ENCODE measurements at places on chromosomes 4 and X.

- DNase-seq = no peak
Observed at GRCh38 chrX:2176733-2177132, 324.0 kb downstream of the DHRSX start.

DNA sequence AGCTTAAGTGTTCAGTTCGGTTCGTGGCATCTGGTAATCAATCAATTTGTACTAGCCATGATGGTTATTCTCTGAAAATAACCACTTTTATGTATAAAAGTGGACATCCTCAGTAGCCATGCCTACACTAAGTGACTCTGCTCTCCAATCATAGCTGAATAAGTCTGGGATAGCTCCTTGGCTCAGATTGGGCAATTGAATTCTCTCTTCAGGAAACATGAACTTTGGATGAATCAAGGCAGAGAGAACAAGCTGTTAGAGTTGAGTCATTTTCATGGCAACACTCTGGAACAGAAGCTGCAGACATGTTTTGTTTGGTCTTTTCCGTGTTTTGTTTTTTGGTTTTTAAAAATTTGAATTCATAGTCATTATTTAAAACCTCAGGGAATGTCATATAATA, 66.8 kb upstream of the TMEM164 start:
- no peak for DNase-seq

GRCh38 chr4:176792326-176793059, at the start of gene VEGFC:
Gene VEGFC, minus strand, starts transcription at chr4:176792922. Its CDS starts 611 bp downstream, at chr4:176792311.
- no peak for DNase-seq

DNA sequence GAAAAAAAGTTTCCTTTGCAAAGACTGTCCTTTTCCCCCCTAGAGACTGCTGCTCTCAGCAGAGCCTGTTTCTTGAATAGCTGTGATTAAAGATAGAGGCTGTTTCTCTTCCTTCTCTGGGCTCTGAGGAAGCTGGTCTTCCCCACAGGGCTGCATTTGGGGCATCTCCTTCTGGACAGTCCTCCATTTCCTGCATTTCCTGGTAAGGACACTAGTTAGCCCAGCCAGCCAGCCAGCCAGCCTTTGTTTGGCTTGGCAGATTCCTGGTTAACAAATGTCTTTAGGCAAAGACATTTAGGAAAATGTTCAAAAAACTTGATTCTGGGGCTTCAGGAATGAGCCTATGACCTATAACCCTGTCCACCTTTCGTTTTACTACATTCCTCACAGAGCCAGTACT, 34.0 kb upstream of the PLAC1 start:
- no peak for DNase-seq

GRCh38 chr4:53932796-53933610, 131.4 kb downstream of the CHIC2 start:
- no peak for DNase-seq

DNA sequence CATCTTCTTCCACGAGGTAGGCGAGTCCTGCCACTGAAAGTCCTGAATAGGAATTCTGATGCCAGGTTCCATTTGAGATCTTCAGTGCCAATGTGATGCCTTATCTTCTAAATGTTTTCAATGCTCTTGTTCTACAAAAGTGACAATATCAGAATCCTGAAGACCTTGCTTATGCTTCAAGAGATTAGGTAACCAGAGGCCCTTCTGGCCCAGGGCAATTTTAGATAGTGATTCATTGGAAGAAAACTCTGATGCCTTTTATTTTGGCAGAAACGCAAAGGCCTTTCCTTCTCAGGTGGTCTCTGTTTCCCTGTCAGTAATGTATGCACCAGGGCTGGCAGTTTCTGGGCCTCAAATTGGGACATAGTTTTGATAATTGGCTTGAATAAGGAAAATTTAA, 144.8 kb downstream of the CEP135 start:
- no peak for DNase-seq

DNA sequence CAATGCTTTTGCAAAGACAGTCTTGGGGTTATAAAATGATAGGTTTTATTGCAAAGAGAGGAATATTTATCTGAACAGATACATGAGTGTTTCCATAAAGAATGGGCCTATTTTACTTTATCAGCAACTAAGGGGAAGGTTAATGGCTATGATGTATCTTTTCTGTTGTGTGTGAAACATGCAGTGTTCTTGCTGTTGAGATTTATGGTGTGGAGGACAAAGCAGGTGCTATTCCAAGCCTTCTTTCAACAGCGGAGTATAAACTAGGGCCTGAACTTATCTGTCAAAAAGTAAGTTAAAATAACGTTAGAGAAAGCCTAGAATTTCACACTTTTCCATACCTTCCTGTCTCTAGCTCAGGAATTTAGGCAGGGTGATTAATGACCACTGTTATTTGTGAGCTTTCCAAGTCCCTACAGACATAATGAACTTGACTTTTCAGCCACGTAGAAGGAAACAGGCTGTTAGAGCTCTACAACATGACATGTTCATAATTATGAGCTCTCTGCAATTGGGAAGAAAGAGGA, 411.4 kb downstream of the IL1RAPL1 start:
- DNase-seq = no peak

- no peak for DNase-seq
Observed at GRCh38 chrX:38798956-38799355, 2.3 kb upstream of the MID1IP1 start.

GRCh38 chrX:56761167-56761566, 32.1 kb downstream of the NBDY start:
- DNase-seq = no peak

GRCh38 chr4:139878050-139878449, 212.4 kb downstream of the MGST2 start:
- DNase-seq = no peak

DNA sequence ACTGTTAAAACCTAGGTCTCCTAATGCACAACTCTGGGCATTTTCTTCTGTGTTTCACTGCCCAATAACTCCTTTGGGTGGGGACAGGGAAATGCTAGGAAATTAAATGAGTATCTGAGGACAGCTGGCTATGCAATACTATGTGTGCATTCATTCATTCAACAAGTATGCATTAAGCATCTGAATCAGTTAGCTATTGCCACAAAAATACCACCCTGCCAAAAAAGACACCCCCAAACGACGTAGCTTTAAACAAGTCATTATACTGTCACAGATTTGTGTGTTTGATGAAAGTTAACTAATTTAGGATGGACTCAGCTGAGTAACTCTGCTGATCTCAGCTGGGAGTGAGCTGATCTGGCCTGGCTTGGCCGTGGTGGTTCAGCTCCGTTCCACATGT, 29.8 kb upstream of the PTCHD1 start:
- DNase-seq = no peak

DNA sequence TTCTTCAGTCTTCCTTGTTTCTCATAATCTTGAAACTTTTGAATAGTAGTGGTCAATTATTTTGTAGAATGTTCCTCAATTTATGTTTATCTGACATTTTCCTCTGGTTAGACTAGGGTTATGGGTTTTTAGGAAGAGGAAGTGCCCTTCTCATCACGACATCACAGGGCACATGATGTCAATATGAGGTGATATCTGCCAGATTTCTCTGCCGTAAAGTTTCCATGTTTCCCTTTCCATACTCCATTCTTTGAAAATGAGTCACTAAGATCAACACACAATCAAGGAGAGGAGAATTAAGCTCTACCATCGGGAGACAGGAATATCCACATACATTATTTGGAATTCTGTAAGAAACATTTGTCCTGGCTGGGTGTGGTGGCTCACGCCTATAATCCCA, 28.4 kb downstream of the RP2 start:
- DNase-seq = no peak

DNA sequence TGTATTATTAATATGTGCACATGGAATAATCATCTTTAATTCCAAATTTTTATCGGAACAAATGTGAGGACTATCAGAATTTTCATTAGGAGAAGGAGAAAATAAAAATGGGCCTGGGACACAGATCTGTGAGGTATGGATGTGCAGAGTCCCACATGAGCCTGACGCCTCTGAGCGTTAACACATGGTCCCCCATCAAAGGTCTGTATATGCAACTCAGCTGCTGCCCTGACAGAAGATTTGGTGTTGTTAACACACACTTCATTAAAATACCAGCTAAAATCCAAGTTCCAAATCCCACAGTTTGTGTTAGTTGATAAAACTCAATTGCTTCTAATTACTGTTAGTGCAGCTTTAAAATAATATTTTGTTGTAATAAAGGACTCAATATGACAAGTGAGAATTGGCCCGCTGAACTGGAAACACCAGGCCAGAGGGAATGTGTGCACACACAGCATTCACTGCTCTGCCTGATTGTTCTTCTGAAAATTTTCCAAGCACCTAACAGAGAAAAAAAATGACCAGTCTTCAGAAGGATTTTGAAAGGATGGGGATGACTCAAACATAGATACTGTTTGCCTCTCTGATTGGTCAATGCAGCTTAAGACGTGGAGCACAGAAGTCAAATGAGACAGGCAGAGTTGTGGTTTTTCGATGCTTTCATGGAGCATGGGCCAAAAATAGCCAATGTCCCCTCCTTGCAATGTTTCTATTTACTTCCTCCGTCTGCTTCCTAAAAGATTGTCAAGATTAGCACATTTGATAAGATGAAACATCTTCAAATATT, 266.6 kb downstream of the NKX6-1 start:
- no peak for DNase-seq

GRCh38 chr4:37631551-37631950, 54.6 kb downstream of the RELL1 start:
- DNase-seq = no peak

DNA sequence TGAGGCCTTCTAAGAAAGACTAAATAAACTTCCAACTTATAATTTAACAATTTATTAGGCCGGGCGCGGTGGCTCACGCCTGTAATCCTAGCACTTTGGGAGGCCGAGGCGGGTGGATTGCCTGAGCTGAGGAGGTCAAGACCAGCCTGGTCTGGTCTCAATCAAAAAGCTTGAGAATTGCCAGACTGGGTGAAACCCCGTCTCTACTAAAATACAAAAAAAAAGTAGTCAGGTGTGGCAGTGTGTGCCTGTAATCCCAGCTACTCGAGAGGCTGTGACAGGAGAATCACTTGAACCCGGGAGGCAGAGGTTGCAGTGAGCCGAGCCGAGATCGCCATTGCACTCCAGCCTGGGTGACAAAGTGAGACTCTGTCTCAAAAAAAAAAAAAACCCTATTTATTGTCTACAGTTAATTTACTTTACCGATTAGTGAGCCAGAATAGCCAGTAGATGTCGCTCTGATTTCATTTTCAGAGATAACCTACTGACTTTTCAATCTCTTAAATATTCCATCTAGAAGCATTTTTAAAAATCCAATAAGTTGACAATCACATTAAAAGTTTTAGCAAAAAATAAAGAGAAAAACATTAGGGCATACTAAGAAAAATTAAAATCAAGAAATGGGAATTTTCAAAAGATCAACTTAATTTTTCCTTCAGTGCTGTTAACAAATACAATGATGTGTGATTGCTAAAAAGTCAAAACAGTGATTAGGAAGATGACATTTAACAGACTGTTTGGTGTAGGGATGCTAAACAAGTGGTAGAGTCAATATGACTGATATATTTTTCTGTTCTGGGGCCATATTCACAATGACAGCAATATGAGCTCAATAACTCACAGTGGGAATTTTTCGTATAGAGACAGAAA, 4.3 kb upstream of the SHROOM3 start:
- DNase-seq = no peak

- no peak for DNase-seq
Observed at GRCh38 chrX:29461039-29461438, 754.3 kb upstream of the MAGEB2 start.

DNA sequence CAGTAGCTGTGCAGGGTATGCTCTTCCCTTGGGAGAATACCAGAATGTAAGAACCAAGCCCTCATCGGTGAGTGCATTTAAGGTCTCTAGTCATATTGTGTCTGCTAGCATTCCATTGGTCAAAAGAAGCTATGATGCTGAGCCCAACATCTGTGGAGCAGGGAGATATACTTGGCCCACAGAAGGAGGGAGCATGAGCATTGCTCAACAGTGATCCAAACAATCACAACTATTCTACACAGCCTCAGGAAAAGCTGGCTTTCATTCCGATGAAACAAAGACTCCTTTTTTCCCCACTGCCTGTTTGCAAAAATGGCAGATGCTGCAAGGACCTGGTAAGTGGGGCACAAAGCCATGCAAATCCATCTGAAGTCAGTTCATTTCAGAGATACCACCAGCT, 80.6 kb upstream of the DHX15 start:
- no peak for DNase-seq

DNA sequence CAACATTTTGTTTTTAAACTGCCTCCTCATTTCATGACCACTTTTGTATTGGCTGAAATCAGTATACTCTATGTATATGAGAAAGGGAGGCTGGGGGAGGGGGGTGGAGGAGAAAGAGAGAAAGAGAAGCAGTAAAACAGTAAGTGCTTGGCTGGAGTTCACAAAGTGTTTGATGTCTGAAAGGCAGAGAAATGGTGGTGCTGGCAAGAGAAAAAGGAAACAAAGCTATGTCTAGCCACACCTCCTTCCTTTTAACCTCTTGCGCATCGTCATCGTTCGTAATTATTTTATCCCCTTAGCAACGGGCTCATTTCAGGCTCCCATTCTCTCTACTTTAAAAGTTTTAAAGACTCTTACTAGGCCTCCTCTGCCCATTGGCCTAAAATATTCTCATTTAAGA, 25.6 kb downstream of the RPA4 start:
- no peak for DNase-seq

DNA sequence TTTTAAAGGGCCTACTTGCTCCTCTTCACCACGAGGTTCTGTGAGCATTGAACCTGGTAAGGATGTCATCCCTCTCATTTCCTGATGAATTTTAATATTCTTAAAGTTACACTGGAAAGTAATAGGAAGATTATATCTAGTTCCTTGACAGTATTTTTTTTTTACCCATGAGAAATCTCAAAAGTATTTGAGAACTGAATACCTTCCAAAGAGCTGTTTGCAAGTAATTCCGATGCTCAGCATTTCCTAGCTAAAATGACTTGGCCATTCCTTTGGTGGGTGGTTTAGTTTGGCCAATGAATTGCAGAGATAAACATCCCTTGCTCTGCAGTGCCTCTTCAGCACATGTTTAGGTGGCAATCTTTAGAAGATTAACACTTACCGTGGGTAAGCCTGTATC, 110.2 kb upstream of the WDR1 start:
- DNase-seq = no peak

GRCh38 chrX:135535077-135535940, 14.8 kb downstream of the INTS6L start:
- DNase-seq = no peak
